Kidney epithelial cell (primary cell): ENCODE measurements at places on chromosomes 12 and 14.
A peak's percentile ranks its signal among the peaks of the same experiment; 100 is the strongest.

DNA sequence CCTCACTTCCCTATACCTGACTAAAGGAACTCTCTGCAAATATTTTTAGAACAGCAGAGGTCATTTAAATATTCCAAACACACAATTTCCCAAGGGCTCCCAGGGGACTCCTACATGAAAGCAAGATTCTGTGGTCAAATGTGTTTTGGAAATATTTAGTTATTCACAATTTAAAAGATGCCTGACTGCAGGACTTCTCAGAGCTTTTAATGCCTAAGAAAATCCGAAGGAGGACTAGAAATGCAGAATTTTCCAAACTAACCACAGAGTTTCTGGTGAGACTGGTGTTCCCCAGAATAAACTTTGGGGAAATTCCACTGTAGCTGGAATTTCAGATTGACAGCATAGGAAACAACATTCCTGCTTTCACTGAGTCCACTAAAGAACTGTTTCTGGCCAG, 84.8 kb upstream of the MAP1LC3B2 start:
- no peak for DNase-seq

GRCh38 chr14:69818758-69819191, 21.7 kb upstream of the SLC10A1 start:
- peak; percentile 18 for DNase-seq

GRCh38 chr14:92880351-92880750, 42.6 kb upstream of the CHGA start:
- DNase-seq: no peak

DNA sequence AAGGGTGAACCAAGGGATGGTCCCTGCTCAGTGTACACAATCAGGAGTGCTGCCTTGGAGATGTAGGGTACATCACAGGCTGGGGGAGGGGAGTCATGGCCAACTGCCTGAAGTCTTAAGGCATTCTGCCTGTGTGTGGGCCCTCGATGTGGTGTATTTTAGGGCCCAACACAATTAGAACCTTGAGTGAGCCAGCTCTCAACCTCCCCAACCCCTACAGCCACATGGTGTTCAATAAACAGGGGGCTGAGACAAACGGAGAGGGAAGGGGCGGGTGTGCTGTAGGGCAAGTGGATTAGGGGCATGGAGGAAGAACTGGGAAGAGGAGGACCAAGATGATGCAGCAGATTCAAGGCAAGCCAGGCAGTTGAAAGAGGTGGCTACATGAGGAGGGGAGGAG, 8.6 kb upstream of the CHD4 start:
- no peak for DNase-seq

DNA sequence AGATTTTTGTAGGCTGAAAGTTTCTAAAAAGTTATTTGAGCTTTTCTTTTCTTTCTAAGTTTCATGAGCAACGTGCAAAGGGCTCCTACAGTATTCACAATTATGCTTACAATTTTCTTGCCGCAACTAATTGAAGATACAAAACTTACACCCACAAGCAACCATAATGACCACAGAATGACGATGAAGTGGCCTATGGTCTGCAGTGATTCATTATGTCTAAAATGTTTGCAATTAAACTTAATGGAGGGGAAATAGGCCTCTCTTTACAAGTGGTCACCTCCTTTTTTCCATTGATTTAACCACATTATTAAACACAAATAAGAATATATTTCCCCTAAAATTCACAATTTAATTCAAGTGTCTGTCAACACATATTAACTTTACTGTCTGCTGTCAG, 732.6 kb upstream of the FLRT2 start:
- peak; percentile 53 for DNase-seq

DNA sequence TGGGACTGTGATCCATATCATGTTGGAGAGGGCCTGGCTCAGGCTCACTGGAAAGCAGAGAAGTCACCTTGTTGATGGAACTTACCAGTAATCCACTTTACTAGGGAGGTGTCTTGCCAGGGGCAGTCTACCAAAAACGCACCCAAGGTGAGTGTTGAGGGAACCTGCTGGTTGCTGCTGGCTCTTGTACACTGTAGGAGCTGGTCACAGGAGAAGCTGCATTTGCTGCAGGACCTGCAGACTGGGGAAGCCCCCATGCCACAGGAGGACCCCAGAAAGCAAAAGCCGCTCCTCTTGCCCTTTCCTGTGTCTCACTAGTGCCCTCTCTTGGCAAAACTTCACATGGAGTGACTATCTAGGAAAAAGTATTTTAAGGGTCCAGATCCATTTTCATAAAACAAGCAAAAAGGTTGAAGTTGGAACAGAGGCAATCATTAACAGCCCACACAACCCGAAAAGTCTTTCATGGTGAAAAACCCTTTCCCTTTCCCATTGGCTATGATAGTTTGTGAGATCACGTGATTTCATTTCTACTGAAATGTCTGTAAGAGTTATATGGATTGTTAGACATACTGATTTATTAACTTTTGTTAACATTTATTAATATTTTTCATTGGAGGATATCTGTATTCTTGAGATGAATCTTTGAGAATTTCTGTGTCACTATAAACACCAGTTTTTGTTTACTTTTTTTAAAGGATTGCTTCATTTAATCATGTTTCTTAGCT, 59.2 kb downstream of the RASSF8 start:
- DNase-seq: no peak

DNA sequence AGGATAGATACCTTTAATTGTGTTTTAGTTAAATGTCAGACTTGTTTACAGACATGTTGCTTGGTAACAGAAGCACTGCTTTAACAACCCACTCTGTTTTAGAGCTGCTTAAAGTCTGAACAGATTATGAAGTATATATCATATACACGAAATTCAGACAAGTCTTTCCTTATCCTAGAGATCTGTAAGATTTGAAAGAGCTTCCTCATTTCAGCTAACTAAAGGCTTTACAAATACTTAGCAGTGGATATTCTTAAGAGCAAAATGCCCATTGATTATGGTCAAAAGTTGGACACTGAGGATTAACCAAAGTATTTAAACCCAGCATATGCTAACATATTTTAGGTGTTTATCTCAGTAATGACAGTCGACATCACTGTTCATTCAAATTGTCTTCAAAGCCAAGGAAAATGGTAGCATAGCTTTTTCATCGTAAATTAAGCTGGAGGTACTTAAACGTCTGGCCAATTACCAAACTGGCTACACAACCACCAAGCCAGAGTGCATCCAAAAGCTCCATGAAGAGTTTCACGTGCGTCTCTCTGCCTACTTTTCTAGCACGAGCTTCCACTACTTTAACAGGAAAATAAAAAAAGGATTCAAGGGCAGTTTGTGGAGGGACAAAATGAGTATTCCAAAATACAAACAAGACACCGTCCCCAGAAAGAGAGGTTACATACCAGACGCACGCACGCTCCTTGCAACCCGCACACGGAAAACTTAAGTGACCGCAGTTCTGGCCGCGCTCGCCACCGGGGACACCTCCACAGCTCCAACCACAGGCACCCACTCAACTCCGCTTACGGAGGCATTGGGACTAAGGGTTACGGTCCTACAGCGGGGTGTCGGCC, 565 bp downstream of the CEP83 start:
- no peak for DNase-seq
